ENCODE measurements at places on chromosomes 1 and 21.

DNA sequence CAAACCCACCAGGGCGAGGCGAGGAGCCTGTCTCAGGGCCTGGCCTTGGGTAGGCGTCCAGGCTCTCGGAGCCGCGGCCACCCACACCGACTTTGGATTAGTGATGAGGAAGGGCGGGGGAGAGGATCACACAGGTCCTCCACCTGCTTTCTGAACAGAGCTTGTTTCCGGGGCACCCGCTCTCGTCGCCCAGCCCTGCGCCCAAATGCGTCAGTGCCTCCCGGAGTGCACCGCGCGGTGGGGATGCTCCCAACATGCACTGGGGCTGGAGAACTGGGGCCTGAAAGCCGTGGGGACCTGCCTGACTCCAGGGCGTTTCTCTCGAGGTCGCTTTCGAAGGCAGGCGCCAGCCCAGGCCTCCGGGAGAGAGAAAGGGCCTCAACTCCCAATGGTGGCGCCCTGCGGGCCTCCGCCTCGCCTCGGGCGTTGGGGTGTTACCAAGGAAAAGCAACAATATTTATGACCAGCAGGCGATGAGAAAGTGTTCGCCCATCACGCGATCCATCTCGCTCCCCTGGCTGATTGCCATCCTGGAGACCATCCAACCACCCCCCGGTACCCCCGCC is 8.9 kb upstream of the LHX8 start:
- DNase-seq = no peak

DNA sequence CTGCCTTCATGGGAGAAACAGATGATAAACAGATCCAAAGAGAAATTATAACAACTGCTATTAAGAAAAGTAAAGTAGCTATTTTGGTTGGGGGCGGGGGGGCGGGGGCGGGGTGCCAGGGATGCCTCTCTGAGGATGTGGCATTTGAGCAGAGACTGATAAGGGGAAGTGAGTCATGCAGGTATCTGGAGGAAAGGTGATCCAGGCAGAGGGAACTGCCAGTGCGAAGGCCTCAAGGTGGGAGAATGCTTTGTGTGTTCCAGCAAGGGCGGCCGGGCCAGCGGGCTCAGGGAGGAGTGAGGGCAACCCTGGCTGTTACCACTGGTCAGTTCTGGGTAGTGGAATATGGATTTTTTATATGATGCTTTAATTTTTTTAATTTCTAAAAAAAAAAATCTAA is 7.0 kb upstream of the TNFRSF1B start:
- DNase-seq = no peak

DNA sequence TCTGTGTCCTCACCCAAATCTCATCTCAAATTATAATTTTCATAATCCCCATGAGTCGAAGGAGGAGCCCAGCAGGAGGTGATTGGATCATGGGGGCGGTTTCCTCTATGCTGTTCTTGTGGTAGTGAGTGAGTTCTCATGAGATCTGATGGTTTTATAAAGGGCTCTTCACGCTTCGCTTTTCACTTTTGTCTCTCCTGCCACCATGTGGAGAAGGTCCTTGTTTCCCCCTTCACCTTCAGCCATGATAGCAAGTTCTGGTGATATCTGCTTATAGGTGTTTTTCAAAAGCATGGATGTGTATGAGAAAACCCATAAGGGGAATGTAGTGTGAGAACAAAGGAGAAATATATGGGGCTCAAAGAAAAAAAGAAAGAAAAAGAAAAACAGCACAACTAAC is 405.9 kb upstream of the RGS18 start:
- DNase-seq = no peak

DNA sequence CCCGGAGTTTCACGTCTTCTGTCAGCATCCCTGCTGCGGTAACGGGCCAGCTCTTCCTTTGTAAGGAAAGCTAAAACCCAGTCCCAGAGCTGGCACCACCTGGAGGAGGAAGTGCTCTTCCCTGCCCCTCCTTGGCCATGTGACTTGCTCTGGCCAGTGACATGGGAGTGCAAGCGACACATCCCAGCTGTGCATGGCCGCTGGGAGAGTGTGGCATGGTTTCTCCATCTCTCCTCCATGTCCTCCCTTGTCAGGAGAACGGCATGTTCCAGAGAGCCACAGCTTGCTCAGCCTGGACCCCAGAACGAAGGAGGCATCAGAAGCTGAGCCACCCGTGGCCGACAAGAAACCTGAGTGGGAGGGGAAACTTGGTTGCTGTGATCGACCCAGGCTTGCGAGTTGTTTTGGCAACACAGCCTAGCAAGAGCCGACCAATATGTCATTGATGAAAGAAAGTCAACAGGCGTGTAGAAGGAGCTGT is 2.7 kb upstream of the PRXL2B start:
- no peak for DNase-seq

- no peak for DNase-seq
These were observed 742 bp upstream of the PDE9A start for GRCh38 chr21:42652527-42653230.

- no peak for DNase-seq
These were observed 26.5 kb downstream of the SSBP3 start for GRCh38 chr1:54379555-54380289.

GRCh38 chr1:53503433-53504217 is 44.4 kb downstream of the DMRTB1 start:
- no peak for DNase-seq

- no peak for DNase-seq
These were observed 22.4 kb downstream of the PEX14 start for GRCh38 chr1:10497109-10497508.

- DNase-seq = peak; percentile 72
These were observed 54.0 kb downstream of the APP start for GRCh38 chr21:26116456-26117011.

- no peak for DNase-seq
These were observed 81.8 kb downstream of the WDR64 start for GRCh38 chr1:241733899-241734298.

DNA sequence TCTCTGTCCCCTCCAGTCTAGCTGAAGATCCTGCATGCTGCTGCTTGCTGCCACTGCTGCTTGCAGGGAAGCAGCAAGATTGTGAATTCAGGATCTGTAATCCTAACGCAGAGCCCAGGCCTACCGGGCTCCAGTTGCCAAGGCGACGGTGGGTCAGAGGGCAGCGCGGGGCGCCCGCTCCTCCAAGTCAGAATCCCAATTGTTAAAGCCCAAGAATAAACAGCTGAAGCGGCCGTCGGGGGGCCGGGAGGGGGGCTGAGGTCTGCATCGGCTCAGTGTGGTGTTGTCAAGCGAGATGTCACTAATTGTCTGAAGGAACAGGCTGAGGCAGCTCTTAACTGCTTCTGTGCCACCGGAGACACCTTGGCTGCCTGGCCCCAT is 36.8 kb downstream of the AHDC1 start:
- DNase-seq = no peak

DNA sequence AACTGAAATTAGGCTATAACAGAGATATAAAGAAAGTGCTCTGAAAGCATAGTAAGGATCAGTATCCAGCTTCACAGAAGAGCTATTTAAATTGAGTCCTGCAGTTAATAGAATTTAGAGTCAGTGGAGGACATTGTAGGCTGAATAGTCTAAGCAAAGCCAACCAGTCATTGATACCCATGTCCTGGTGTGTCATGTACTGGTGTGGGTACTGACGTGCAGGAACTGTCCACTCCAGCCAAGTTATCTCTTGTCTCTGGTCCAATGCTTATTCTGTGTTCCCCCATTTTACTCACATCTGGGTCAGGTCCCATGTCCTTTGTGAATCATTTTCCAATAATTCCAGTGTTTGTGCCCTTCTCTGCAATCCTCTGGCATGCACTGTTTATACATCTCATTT is 90.0 kb downstream of the MACF1 start:
- no peak for DNase-seq

DNA sequence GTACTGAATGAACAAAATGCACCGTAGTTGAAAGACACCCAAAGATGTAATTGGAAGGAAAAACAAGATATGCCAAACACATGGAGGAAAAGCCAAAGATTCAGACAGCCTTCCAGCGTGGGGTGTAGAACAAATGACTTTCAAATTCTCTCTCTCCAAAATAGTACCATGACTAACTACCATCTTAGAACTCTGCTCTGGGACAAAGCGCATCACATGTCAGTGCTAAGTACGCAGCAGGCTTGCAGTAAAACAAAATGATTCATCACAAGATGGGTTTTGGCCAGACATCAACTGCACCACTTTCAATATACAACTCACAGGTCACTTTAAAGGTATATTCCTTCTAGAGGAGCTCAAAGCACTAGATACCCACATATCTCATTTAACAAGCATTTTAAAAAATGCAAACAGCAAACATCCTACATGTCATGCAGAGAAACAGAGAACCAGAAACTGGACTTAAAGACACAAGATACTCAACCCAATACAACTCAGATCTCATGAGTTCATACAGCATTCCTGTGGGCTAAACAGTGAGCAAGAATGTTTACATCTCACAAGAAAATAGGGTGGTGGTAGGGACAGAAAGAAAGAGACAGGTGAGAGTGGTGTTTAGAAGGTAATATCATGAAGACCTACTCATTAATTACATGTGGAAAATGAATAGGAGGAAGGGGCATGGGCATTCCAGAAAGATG is 75.7 kb downstream of the BCAR3 start:
- peak; percentile 86 for DNase-seq

GRCh38 chr1:164579381-164579780 is 20.4 kb downstream of the PBX1 start:
- DNase-seq = no peak

DNA sequence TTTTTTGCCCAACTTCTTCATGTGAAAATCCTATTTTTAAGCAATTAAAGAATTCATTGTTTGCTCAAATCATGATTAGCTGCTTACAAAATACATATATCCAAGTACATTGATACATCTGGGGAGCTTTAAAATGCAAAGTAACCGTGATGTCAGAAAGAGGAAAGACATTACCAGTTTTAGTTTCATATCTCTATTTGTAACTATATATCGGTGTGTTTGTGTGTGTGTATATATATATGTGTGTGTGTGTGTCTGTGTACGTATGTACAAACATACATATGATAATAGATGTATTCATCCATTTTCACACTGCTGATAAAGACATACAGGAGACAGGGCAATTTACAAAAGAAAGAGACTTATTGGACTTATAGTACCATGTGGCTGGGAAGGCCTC is 310.1 kb downstream of the DPYD start:
- no peak for DNase-seq

DNA sequence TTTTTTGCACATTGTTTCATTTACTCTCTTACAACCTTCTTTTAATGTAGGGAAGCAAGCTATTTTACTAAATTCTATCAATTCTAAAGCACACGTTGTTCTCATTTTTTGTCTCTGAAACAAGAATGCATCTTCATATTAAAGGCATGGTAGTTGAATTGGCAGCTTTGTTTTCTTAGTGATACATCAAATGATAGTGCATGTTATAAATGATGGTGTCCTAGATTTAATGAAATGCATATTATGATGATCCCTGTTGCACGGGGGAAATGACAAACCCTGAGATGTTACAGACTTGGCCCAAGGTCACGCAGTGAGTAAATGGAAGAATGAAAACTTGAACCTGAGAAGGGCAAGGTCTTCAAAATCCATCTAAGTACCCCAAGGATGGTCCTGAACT is 213.1 kb downstream of the KAZN start:
- DNase-seq = no peak

DNA sequence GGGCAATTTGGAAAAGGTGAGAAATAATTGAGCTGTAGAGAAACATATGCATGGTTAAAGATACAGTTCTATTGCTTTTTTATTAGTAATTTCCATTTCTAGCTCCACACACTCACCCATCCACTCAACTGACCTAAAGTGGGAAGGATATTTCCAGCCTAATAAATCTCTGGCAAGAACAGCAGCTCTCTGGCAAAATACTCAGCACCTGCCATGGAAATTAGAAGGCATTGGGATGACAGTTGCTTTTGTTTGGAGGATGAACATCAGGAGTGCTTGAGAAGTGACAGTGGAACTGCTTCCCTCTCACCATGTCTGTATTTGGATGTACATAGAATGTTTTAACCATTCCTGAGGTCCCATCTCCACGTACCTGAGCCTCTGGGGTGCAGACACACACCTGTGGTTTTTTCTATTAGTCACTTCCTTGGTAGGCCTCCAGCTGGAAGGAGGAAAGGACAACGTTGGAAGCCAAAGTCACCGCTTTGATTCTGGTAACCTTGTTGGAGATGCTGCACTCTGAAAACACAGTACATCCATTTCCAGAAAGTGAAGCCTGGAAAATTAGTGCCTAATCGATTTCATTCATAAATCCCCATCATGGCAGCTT is 62.3 kb upstream of the RUNX1 start:
- DNase-seq = no peak

DNA sequence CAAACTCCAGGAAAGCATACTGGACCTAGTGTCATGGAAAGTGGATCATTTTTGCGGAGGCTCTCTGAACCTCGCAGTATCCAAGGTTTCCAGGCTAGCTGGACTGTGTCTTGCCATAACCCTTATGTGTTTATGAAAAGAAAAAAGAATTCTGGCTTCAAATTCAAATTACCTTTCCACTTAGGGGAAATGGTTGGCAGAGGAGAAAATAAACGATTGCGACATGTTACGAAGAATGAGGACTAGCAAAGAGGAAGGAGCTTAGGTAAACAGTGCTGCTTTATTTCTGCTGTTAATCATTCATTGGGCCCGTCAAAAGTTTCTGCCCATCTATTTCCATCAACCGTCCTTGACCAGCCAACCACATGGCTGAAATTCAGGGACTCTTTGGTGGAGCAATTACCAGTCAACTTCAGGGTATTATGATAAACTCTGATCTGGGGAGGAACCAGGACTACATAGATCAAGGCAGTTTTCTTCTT is at the start of gene C4BPA:
Gene C4BPA (plus strand): TSS at position 342 of the 482 bp plus-strand sequence. CDS start 8,793 bp downstream, outside the sequence.
- no peak for DNase-seq

DNA sequence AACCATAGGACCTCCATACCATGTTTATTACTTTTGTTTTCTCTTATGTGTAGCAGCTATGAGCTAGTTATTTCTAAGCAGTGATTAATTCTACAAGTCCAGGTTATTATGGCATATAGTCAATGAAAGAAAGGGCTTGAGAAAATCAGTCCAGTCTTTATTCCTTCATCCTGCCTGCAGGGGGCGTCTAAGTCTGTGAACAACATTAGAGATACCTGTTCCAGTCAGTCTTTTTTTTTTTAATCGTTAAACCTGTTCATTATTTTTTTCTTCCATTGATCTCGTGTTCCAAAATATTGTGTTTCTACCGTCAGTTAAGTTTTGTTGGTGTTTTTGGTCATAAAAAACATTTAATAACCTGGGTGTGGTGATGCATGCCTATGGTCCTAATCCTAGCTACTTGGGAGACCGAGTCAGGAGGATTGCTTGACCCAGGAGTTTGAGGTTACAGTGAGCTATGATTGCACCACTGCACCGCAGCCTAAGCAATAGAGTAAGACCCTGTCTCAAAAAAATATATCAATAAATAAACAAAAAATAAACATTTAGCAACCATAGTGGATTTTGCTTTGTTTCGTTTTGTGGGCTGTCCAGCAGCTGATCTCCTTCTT is 29.4 kb upstream of the CD2 start:
- DNase-seq = peak; percentile 17

DNA sequence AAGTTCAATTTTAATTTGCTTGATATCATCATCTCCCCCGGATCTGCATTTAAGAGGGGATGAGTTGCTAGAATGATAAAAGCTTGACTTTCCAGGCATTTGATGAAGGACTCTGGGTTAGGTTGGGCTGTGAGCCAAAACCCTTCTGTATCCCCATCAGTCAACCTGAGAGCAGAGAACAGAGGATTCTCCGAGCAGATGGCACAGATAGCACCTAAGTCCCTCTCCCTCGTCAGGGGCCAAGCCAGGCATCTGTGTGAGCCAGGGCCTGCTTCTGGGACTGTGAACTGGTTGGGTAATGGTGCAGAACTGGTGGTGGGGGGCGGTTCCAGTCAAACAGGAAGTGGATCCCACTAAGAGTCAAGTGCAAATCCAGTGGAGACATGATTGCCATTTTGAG is 205.8 kb downstream of the TNR start:
- DNase-seq = no peak
